ENCODE measurements at places on chromosomes 7 and 10. TPM values are rescaled to one million over a fixed set of nuclear protein-coding genes. Genes with fewer than 3 reads are reported as not detected.

SLC18A3 gene
- not detected for total RNA-seq

BAG3 gene
- 20.2 TPM for total RNA-seq

PIP gene
- not detected for total RNA-seq

DNA sequence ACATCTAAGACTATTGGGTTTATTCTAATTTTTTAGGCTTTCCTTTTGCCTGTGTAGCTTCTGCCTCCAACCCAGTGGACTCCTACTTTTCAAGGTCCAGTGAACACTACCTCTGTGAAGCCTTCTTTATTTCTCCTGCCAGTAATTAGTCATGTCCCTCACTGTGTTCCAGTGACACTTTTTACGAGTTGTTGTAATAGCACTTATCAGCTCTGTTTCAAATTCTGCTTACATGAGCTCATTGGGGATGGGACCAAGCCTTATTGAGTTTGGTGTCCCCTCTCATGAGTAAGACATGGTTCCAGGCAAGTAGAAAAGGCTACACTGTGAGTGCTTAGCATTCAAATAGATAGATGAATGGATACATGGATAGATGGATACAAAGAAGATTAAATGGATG is 184.6 kb downstream of the HIBADH start:
- no peak overlapping the region for H3K27ac ChIP-seq
- H3K4me3 ChIP-seq: no peak overlapping the region
- no peaks in the 10 kb centered on the region for H3K27me3 ChIP-seq
- DNase-seq: no peak
- no peaks in the 10 kb centered on the region for H3K36me3 ChIP-seq

GRCh38 chr7:94403546-94403945 is 8.9 kb downstream of the COL1A2 start:
- peaks cover 3% of the 10 kb centered on the region for H3K4me1 ChIP-seq
- DNase-seq: no peak
- no peak overlapping the region for H3K4me3 ChIP-seq
- H3K36me3 ChIP-seq: no peaks in the 10 kb centered on the region
- H3K27ac ChIP-seq: no peak overlapping the region

GRCh38 chr7:27890205-27890849 is 150.4 kb downstream of the TAX1BP1 start:
- no peak overlapping the region for H3K4me3 ChIP-seq
- no peak overlapping the region for H3K27ac ChIP-seq
- H3K27me3 ChIP-seq: no peaks in the 10 kb centered on the region
- no peaks in the 10 kb centered on the region for H3K4me1 ChIP-seq
- H3K36me3 ChIP-seq: no peaks in the 10 kb centered on the region

DNA sequence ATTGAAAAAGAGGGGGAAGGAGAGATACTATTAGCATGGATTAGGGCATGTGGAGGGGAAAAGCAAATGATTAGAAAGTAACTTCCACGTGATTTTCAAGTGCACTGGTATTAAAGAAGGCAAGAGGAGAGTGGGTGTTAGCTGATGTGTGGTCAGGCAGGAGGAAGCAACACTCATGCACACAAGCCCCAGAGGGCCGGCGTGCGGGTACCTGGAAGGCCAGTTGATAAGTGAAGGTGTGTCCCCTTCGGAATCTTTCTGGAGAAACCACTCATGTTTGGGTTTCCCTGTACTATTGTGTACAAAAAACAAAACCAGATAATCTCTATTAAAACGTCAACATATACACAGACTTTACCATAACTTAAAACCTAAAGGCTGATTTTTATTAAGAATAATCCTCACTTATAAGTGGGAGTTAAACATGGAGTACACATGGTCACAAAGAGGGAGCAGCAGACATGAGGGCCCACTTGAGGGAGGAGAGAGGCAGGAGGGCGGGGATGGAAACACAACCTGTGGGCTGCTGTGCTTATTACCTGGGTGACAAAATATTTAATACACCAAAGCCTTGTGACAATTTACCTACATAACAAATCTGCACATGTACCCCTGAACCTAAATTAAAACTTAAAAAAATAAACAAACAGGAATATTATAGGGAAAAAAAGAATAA is 98.9 kb downstream of the SVIL start:
- no peak overlapping the region for H3K4me3 ChIP-seq
- no peaks in the 10 kb centered on the region for H3K27me3 ChIP-seq
- peaks cover 5% of the 10 kb centered on the region for H3K4me1 ChIP-seq
- H3K36me3 ChIP-seq: no peaks in the 10 kb centered on the region
- DNase-seq: no peak

GRCh38 chr7:78215199-78215598 is 416.6 kb downstream of the PHTF2 start:
- no peak for DNase-seq
- H3K4me1 ChIP-seq: no peaks in the 10 kb centered on the region
- H3K27ac ChIP-seq: no peak overlapping the region
- no peaks in the 10 kb centered on the region for H3K27me3 ChIP-seq
- no peak overlapping the region for H3K4me3 ChIP-seq
- H3K36me3 ChIP-seq: no peaks in the 10 kb centered on the region

GRCh38 chr7:116802746-116803152 is 59.6 kb upstream of the CAPZA2 start:
- no peak overlapping the region for H3K4me3 ChIP-seq
- no peaks in the 10 kb centered on the region for H3K36me3 ChIP-seq
- DNase-seq: no peak
- no peak overlapping the region for H3K27ac ChIP-seq

GRCh38 chr7:92244808-92245486 is 767 bp downstream of the KRIT1 start:
- no peak for DNase-seq
- H3K4me1 ChIP-seq: peaks cover 3% of the 10 kb centered on the region
- H3K4me3 ChIP-seq: peak overlapping the region; percentile 91
- no peaks in the 10 kb centered on the region for H3K36me3 ChIP-seq
- peak overlapping the region; percentile 81 for H3K27ac ChIP-seq
- no peaks in the 10 kb centered on the region for H3K27me3 ChIP-seq

DNA sequence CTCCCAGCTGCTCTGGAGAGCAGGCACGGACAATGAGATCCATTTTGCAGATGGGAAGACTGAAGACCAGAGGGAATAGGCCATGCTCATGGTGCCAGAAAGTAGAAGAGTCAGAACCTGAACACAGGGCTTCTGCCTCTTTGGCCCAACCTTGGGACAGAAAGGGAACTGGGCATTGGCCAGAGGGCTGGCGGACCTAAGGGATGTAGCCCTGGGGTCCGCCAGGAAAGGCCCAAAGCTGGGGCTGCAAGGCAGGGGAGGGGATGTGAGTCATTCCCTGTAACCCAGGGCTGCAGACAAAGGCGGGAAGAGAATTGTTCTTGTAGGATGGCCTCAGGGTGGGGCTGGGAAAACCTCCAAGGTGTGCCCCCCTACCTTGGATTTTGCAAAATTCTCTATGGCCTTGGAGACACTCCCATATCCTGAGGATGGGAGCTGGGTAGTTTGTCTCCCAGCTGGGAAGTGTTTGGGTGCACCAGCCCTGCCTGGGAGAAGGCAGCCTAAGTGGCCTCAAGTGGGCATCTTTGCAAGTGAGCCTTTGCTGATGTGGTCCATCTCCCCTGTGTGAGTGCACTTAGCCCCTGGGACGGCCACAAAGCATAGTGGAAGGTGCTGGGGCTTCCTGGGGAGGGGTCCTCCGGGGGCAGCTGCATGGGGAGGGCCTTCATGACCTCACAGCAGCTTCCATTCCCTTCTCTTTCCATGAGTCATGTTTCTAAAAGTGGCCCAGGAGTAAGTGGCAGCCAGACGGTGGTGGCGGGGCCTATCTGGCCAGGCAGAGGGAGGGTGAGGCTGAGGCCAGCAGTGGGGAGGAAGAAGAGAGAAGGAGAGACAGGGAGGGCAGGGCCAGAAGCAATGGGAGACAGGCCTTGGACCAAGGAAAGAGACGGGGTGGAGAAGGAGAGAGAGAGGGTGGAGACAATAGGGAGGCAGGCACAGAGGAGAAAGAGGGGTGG is 9.2 kb downstream of the AQP1 start:
- H3K36me3 ChIP-seq: no peaks in the 10 kb centered on the region
- H3K4me3 ChIP-seq: no peak overlapping the region
- no peaks in the 10 kb centered on the region for H3K27me3 ChIP-seq
- H3K4me1 ChIP-seq: no peaks in the 10 kb centered on the region

GRCh38 chr10:102413053-102413705 is 5.4 kb downstream of the PSD start:
- H3K4me1 ChIP-seq: peaks cover 5% of the 10 kb centered on the region
- H3K36me3 ChIP-seq: no peaks in the 10 kb centered on the region
- no peaks in the 10 kb centered on the region for H3K27me3 ChIP-seq
- H3K4me3 ChIP-seq: no peak overlapping the region
- DNase-seq: no peak

Measured in ovary (tissue), 10 donors.